Left colon (tissue), 2 donors: ENCODE measurements at places on chromosomes 16 and 17.
A peak's percentile ranks its signal among the peaks of the same experiment; 100 is the strongest.

- DNase-seq: no peak
These were observed 361.2 kb downstream of the SEC14L1 start for GRCh38 chr17:77501751-77502625.

- DNase-seq: no peak
These were observed 44.7 kb downstream of the SOCS1 start for GRCh38 chr16:11211061-11211976.

DNA sequence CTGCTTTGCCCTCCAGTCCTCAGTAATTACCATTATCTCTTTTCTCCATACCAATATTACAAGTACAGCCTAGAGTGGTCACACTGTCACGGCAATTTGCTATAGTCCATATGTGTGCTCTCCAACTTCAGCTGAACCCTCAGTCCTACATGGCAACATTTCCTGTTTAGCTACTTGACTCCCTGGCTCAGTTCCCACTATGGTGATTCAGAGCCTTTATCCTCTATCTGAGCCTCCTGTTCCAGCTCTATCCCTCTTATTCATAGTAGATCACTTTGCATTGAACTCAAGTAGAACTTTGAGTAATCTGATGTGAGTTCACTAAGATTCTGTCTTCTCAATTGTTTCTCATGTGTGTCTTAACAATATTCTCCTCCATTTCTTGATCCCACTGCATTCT lies 43.7 kb upstream of the GOSR1 start:
- DNase-seq: no peak

DNA sequence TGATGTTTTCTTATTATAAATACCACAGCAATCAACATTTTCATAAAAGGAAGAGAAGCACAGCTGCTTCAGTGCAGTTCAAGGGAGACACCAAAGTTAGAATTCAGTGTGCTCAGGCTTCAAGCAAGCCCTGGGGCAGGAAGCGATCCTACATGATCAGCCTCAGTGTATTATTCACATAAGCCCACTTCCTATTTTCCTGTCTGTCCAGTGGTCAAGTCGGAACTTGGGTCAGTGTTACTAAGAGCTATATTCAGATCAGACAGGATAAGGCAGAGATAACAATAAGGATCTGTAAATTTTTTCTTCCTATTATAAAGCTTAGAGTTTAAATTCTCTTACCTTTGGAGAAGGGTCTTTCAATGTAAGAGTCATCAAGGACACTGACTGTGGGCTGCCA lies 12.9 kb downstream of the HEATR6 start:
- DNase-seq: no peak

GRCh38 chr16:15748654-15749053 lies 98.6 kb downstream of the NDE1 start:
- no peak for DNase-seq

DNA sequence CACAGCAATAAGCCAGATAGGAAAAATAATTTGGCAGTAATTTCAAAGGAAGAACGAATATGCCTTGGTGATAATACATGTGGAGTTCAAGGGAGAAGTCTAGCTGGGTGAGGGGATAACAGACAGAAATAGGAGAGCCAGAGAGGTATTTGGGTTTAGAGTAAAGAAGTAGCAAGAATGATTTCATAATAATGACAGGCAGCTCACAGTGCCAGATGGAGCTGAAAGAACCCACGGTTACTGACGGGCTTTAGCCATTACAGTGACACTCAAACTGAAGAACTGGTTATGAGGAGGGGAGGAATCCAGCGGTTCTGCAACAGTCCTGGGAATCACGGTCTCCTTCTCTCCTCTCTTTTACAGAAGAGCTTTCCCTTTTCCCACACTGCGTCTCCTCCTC lies 2.2 kb downstream of the OR4D1 start:
- DNase-seq: no peak

GRCh38 chr16:78925083-78925767 lies 675.3 kb downstream of the MAF start:
- peak; percentile 60 for DNase-seq

GRCh38 chr16:58814348-58814801 lies 80.3 kb upstream of the GOT2 start:
- DNase-seq: peak; percentile 27

GRCh38 chr17:82740906-82741759 lies 5.7 kb downstream of the FN3K start:
- no peak for DNase-seq

DNA sequence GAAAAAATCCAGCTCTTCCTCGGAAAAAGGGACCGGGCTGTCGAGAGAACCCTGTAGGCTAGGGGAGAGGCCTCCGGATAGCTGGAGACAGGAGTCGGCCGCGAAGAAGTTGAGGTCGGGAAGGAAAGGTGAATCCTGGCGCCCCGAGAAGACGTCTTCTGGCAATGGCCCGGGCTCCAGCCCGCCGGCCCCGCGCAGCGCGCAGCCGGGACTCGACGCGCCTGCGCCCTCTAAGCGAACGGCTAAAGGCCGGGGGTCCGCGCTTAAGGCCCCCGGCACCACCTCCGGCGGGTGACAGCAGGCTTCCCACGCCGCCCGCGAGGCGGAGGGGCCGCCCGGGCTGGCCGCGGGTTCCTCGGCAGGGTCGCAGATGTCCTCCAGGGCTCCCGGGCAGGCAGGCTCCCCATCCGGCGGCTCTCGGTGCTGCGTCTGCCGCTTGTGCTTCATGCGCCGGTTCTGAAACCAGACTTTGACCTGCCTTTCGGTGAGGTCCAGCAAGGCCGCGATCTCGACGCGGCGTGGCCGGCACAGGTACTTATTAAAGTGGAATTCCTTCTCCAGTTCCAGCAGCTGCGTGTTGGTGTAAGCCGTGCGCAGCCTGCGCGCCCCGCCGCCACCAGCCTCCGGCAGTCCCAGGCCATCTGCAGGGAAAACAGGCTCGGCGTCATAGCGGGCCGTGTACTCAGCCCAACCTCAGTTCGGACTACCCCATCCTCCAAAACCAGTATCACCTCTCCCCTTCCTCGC lies 1.6 kb downstream of the HOXB2 start:
- DNase-seq: peak; percentile 60

DNA sequence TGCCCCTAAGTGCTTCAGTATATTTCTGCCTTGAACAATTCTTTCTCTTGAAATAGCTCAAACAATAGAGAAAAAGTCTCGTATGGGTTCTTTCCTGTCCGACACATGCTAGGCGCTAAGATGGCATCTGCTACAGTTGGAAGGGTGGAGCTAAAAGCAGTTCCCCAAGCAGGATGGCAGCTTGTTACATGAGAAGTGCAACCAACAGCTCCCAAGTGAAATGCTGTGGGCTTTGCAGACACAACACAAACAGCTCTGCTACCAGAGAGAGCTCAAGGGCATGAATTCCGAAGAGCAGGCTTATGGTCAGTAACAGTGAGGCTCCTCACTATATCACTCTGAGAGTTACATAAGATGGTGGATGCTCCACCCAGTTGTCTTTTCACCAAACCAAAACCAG lies 83.8 kb downstream of the VPS53 start:
- no peak for DNase-seq

- no peak for DNase-seq
These were observed 124.0 kb downstream of the ZNF423 start for GRCh38 chr16:49731911-49732310.

- no peak for DNase-seq
These were observed 10.7 kb downstream of the PAM16 start for GRCh38 chr16:4340443-4340842.

GRCh38 chr17:49926886-49927285 lies 42.1 kb upstream of the DLX4 start:
- DNase-seq: no peak

GRCh38 chr16:48541108-48541786 lies 68.7 kb downstream of the N4BP1 start:
- no peak for DNase-seq

DNA sequence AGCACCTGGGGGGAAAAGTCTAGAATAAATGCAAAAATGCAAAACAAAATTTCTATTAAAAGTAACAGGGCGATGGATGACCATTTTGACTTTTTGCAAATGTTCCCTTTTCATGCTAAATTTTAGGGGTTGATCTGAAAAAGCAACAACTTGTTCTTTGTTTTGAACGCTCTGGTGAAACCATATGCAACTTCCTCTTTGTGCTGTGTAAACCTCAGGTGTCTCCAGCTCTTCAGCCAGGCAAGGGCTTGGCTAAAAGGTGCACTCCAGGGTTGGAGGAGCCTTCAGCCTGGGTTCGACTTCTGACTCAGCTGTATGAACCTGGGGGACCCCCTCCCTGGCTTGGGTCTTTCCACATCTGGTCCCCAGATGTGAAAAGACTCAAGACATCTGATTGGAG lies 9.5 kb downstream of the IRF8 start:
- DNase-seq: no peak

- DNase-seq: no peak
These were observed 10.8 kb downstream of the CASKIN2 start for GRCh38 chr17:75504347-75505151.

GRCh38 chr17:76495663-76496400 lies 5.4 kb downstream of the RHBDF2 start:
- no peak for DNase-seq

DNA sequence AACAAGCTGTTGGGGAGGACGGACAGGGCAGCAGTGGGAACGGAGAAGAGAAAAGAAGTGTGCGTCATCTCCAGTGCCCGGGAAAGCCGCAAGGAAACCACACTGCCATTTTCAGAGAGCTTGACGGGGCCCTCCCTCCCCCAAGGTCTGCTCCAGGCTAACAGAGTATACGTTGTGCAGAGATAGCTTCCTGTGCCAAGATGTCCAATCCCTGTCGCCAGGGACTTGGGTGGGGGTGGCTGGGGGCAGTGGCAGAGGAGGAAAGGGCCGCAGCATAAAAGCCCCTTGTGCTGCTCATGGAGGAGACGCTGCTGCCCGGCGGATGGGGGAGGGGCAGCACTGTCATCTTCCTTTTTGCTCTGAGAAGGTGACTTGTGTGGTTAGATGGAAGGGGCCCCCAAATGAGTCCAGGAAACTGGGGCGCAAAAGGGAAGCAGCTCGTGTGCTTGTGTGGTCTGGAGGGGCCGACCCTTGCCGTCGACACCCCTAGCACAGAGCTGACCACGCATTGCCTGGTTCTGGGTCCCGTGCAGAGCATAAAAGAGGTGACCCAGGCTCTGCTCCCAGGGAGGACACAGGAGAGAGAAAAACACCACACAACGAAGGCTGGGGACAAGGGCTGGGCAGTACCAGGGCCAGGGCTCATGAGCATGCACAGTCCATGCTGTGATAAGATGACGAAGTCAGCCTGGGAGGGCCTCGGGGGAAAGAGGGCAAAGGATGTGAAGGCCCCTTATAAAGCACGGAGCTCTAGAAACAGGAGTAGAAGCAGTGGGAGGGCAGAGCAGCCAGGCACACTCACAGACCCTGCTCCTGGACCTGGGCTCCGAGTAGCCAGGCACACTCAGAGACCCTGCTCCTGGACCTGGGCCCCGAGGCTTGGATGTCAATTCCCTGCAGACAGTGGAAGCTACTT lies 372.7 kb downstream of the SLC39A11 start:
- DNase-seq: peak; percentile 34

DNA sequence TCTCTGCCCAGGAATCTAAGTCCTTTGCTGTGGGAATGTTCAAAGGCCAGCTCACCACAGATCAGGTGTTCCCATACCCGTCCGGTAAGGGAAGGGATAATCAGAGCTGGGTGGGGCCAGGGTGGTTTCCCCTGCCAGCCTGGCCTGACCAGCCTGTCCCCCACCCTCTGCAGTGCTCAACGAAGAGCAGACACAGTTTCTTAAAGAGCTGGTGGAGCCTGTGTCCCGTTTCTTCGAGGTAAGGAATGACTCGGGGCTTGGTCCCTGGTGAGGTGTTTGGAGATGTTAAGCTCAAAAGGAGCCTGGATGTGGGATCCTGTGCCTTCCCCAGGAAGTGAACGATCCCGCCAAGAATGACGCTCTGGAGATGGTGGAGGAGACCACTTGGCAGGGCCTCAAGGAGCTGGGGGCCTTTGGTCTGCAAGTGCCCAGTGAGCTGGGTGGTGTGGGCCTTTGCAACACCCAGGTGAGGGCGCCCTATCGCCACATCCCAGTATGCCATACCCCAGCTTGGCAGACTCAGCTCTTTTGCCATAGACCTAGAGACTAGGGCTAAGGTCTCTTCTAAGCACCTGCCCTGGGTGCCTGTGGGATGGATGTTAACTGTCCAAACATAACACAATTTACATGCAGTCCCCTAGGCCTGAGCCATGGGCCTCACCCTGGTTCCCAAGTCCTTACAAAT lies 997 bp downstream of the ACADVL start:
- DNase-seq: peak; percentile 74

DNA sequence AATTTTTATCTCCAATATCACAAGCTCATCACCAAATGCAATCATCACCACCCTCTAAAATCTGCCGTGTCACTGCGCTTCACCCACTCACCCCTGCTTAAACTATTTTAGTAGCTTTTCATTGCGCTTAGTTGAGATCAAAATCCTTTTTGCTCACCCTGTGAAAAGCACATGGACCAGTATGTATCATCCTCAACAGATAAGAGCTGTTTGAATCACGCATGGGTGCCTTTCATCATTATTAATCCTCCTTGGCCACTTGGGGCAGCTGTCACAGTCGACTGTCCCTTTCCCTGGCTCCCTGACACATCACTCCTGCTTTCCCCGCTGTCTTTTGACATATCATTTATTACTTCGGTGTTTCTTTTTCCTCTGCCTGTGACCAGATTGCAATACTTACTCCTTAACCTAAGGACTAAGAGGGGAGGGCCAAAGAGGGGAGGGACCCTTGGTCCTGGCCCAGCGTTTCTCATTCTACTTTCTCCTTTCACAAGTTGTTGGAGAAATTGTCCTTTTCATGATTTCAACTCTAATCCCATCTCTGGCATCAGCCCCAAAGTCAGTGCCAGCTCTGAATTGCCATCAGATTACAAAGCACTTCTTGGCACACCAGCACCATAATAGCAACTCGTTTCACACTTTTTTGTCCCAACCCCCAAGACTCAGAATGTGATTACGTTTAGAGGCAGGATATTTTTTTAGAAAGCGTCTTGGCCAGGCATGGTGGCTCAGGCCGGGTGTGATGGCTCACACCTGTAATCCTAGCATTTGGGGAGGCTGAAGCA lies 8.6 kb upstream of the KDM6B start:
- DNase-seq: peak; percentile 8

DNA sequence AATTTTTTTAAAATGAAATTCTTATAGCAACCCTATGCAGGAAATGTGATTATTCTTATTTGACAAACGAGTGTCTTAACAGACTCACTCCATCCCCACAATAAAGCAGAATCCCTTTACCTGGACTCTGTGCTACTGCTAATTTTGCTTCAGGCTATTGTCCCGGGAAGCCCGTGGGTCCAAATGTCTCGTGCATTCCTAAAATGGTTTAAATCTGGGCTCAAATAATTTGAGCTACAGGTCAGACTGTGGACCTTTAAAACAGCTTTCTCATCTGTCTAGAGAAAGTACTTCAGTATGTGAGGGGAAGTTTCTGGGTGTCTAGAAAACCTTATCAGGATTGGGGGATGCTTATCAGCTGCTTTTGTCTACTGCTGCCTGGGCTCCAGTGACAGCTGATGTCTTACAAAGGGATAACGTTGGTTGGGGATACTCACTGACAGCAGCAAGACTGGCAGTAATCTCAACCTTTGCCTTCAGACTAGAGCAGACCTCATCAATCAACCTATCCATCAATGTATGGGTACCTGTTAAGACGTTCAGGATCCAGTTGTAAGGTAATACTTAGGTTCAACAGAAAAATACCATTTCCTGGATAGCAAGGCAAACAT lies 197.9 kb upstream of the CDH11 start:
- no peak for DNase-seq

GRCh38 chr16:77307426-77308162 lies 108.4 kb downstream of the SYCE1L start:
- DNase-seq: no peak

GRCh38 chr16:20326321-20326720 lies 992 bp downstream of the GP2 start:
- DNase-seq: peak; percentile 8
